AG09309 (cell line): ENCODE measurements at places on chromosomes 4 and X.

GRCh38 chr4:48223633-48224295 is 45.9 kb downstream of the TEC start:
- no peak for DNase-seq

GRCh38 chr4:138487230-138487629 is 245.1 kb upstream of the SLC7A11 start:
- no peak for DNase-seq

DNA sequence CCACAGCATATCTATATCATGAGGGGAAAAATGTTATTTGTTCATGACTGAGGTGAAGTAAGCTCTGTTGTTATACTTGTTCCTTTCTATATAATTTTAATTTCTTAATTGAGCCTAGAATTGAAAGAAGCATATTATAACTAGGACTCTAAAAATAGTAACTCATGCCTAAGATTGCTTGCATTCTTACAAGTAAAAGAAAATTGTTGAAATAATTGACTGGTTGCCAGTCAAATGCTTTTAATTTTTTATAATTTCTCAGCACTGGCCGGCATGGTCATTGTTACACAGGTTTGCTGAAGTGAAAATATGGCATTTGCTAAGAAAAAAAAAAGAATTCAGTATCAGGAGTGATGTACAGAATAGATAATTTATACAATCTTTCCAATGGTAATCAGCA is 104.8 kb downstream of the GASK1B start:
- no peak for DNase-seq

GRCh38 chr4:67052814-67053675 is 492.3 kb downstream of the CENPC start:
- DNase-seq = no peak

- DNase-seq = no peak
Observed at GRCh38 chr4:100889401-100889800, 371.6 kb upstream of the EMCN start.

- peak; percentile 3 for DNase-seq
Observed at GRCh38 chrX:34956916-34957315, 14.3 kb downstream of the FAM47B start.

DNA sequence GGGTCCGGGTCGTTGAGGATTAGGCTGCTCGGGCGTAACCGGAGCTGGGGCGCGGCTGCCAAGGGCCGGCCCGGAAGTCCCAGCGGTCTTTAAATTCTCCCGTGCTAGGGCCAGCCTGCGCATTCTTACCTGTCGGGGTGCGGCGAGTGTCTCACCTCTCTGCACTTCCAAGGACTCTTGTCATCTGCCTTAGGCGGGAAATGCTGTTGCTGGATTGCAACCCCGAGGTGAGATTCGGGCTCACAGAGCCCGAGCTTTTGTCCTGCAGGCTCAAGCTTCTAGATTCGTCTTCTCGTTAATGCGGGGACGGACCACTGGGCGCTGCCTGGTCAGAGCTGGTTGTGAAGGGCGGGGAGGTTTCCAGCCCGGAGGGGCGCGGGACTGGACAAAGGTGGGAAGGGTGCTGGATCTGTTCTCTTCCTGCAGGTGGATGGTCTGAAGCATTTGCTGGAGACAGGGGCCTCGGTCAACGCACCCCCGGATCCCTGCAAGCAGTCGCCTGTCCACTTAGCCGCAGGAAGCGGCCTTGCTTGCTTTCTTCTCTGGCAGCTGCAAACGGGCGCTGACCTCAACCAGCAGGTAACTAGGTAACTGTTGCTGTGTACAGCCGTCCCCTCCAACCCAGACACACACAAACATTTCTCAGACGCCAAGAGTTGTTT is at the start of gene ANKRD37:
Gene ANKRD37 (plus strand): TSS at position 118 of the 662 bp plus-strand sequence. CDS start 83 bp downstream, at position 201.
- no peak for DNase-seq

- no peak for DNase-seq
Observed at GRCh38 chr4:9808077-9808476, 26.6 kb downstream of the DRD5 start.

DNA sequence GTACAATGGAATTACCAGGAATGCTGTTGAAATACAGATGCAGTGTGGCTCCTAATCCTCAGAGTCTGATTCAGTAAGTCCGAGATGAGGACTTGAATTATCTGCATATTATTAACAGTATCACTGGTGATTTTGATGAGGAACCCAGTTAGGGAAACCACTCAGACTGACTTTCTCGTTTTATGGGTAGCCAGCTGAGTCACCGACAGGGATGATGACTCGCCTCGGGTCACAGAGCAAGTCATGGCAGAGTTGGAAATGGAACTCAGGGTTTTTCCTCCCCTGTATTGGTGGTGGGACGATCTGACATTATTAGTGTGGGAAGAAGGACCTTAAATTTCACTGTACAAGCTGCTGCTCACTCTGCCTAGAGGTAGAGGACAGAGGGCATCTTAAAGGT is 51.3 kb downstream of the RTL9 start:
- DNase-seq = no peak

DNA sequence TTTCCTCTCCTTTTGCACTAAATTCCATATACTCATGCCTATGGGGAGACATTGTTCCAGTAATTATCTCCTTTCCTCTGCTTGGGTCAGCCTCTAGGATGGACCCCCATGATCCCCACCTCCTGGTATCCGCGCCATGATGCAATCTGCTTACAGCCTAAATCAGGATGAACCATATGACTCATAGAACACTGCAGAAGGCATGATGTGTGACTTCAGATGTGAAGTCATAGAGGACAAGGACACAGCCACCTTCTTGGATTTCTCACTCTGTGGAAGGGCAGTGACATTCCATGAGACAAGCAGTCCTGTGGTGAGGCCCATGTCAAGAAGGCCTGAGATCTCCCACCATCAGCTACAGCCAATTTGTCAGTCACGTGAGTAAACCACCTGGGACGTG is 9.0 kb upstream of the TMEM144 start:
- DNase-seq = no peak

DNA sequence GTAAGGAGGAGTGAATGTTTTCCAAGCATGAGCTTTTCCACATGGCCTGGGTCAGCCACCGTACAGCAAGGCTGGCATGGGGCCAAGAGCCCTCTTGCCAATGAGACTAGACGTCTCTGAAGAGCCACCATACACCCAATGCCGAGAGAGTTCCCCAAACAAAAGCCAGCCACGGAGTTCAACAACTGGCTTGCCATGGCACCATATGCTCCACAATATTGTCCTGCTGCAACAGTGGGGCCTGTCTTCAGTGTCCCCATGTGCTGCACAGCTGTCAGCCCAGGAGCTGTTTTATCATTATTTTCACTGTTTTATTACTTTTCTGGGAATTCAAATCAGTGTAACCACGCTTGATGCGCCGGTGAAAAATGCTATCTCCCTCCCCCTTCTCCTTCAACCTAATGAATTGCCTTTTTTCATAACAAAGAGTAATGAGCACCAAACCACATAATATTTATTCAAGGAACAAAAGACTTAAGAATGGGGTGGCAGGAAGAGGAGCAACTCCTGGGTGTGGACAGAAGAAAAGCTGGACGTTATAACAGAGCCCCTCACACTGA is 18.4 kb downstream of the MAML3 start:
- no peak for DNase-seq

GRCh38 chr4:30718021-30718542 is 2.1 kb upstream of the PCDH7 start:
- DNase-seq = no peak

DNA sequence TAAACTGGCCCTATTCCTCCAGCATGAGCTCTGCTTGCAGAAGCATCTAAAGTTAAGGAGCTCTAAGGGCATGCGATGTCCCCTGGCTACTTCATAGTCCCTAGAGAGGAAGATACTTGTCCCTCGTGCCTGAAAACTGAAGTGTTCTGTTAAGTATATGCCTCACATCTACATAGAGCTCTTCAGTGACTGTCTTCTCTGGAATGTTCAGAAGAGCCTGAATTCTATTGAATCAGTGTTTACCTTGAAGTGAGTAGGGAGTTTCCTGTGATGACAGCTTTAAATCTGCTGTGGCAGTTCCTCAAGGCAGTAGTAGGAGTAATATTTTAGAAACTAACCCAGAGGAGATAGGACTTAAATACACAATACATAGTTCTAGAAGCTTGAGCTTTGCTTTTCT is 111.2 kb downstream of the ZNF518B start:
- no peak for DNase-seq

DNA sequence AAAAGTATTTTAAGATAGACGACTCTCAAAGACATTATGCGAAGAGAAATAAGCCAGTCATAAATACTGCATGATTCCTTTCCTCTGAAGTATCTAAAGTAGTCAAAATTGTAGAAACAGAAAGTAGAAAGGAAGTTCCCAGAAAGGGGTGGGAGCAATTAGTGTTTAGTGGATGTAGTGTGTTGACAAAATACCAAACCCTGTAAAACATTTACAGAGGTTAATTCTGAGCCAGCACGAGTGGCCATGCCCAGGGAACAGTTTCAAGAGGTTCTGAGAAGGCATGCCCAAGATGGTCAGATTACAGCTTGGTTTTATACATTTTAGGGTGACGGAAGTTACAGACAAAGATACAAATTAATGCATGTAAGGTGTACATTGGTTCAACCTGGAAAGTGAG is 34.4 kb upstream of the SLC25A4 start:
- no peak for DNase-seq

DNA sequence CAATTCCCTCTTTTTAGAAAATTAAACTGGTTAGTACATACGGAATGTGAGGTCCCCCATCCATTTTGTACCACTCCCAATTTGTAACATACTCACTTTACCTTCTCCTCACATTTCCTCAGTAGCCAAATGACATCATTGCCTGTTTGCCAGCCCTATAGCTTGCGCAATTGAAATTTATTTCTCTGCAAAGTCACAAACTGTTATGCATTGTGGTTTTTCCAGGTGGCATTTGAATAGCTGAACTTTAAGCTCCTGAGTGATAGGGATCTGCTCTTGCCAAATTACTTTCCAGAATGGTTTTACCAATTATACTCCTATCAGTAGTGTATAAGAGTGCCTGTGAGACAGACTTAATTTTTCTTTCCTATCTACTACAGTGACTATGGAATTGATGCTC is 7.7 kb downstream of the COL4A5 start:
- no peak for DNase-seq

- DNase-seq = no peak
Observed at GRCh38 chr4:175716961-175717360, 95.1 kb downstream of the GPM6A start.

GRCh38 chr4:85787133-85787532 is 312.2 kb downstream of the ARHGAP24 start:
- no peak for DNase-seq

DNA sequence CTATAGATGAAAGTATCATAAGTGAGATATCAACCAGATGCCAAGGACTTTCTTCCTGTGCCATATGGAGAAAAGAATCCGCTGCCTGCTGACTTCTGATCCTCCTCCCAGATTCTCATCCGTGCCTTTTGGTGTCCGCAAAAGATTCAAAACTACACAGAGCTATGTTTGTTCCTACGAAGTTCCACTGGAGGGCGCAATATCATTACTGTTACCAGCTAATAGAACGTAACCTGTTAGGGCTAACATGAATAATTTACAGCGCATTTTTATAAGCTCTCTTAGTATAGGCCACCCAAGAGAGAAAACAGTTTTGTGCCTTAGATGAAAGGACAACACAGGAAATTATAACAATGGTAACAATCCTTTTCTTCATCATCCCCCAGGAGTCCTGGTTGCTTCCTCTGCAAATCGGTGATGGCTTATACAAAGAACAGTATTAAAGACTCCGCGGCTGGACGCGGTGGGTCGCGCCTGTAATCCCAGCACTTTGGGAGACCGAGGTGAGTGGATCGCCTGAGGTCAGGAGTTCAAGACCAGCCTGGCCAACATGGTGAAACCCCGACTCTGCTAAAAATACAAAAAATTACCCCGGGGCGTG is 22.8 kb upstream of the CENPVL3 start:
- peak; percentile 3 for DNase-seq

GRCh38 chr4:175459571-175459970 is 352.5 kb downstream of the GPM6A start:
- no peak for DNase-seq

DNA sequence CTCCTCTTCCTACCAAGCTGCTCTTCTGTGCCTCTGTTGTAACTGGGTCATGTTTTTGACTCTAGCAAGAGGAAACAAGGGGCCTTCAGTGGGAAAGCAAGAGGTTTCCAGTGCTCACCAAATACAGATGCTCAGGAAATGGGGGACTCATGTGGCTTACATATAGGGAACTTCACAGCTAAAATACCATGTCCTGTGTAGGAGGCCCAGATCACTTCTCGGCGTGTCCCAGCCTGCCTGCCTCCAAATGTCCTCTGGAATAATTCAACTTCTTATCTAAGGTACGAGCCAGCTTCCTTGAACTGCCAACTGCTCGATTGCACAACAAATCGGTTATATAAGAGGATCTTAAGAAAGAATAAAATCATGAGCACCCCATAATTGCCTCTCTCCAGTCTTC is 161.3 kb downstream of the KIT start:
- DNase-seq = no peak

DNA sequence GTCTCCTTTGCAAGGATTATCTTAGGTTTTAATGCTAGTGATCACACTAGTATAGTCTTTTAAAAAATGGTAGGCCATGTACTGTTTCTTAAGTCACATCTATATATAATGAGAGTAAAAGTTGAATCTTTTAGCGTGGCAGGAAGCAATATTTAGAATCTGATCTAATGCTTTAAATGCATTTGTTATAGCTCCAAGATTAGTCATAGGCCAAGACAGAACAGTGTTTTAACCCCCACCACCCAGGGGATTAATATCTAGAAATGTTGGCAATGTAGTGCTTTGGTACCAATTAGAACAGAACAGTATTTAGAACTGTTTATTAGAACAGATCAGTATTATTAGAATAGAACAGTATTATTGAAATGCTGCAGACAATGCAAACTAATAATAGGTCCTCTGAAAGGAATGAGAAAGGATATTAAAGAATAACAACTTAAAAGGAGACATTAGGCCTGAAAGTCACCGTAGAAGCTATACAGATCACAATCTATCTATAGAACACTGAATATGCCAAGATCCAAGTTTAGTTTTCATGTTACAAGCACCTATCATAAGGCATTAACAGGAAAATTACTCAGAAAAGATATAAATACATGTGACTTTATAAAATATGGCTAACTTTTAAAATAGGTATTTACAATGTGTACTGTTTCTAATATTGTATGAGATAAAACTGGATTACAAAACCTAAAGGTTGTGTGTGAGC is 146.2 kb downstream of the NPNT start:
- no peak for DNase-seq

- DNase-seq = no peak
Observed at GRCh38 chr4:66216252-66216651, 546.0 kb upstream of the EPHA5 start.

- no peak for DNase-seq
Observed at GRCh38 chr4:47203593-47203992, 172.2 kb downstream of the GABRB1 start.

DNA sequence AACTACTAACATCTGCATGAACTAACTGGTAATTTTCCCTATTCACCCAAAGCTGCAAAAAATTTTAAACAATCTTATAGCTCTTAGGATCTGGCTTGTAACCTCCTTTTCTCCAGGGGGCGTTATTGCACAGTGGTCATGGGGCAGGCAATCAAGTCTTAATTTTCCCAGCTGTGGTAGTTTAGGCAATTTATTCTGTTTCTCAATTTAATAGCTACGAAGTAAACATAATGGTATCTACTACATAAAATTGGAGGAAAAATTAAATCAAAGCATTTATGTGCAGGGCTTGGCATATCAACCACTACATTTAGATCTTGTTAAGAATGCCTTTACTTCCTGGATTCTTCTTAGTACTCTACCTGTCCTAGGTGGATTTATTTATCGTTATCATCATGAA is 137.4 kb upstream of the GUCY1A1 start:
- no peak for DNase-seq
